ENCODE measurements at places on chromosomes 16 and 17.

DNA sequence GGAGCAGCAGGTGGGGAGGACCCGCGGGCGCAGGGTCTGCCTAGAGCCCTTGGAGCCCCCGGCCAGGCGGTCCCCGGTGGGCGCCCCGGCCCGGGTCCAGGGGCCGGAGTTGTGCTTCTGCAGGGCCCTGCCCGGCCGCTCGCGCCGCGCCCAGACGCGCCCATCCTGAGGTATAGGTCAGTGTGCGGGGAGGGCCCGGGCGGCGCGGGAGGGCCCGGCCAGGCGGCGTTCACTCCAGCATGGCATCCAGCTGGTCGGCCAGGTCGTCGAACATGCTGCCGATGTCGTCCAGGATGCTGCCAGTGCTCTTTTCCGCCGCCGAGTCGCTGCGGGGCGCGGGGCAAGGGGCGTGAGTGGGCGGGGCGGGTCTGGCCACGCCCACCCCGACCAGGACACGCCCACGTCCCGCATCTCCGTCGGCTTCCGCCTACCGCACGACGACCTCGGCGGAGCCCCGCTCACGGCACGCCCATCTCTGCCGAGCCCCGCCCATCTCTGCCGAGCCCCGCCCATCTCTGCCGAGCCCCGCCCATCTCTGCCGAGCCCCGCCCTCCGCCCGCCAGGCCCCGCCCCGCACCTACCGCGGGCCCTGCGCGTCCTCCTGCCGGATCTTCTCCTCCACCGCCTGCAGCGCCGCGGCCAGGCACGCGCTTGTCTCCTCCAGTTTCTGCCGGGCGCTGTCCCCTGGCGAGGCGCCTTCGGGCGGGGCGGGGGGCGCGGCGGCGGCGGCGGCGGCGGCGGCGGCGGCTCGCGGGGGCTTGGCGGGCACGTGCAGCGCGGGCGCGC lies 17.9 kb downstream of the CASKIN1 start:
- no peak for DNase-seq

GRCh38 chr17:58666858-58667267 lies 25.0 kb downstream of the TEX14 start:
- no peak for DNase-seq

DNA sequence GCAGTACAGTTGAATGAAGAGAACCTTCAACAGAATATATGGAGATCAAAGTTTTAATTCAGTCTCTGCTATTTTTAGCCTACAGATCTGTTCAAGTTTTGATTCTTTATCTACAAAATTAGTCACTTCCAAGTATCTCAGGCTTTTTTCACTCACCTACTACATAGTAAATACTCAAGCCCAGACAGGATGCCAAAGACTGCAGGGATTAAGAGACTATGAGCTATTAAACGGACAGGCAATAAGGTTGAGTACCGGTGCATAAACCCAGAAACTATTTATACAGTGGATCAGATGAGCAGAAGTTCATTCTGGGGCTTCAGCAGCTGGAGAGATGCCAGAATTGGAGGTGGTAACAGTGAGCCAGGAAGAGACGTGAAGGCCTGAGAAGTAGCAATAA lies 18.7 kb upstream of the OR3A1 start:
- DNase-seq: no peak

DNA sequence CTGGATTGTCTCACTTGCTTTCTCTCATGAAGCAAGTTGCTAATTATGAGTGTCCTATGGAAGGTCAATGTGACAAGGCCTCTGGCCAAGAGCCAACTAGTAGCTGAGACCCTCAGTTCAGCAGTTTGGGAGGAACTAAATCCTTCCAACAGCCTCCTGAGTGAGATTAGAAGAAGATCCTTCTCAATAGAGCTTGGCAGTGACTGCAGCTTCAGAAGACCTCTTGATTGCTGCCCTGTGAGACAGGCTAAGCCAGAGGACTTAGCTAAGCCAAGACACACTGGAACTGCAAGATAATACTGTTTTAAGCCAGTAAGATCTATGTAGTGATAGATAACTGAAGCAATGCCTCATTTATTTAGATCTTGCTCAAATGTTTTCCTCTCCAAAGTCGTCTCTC lies 34.3 kb downstream of the PCTP start:
- no peak for DNase-seq

DNA sequence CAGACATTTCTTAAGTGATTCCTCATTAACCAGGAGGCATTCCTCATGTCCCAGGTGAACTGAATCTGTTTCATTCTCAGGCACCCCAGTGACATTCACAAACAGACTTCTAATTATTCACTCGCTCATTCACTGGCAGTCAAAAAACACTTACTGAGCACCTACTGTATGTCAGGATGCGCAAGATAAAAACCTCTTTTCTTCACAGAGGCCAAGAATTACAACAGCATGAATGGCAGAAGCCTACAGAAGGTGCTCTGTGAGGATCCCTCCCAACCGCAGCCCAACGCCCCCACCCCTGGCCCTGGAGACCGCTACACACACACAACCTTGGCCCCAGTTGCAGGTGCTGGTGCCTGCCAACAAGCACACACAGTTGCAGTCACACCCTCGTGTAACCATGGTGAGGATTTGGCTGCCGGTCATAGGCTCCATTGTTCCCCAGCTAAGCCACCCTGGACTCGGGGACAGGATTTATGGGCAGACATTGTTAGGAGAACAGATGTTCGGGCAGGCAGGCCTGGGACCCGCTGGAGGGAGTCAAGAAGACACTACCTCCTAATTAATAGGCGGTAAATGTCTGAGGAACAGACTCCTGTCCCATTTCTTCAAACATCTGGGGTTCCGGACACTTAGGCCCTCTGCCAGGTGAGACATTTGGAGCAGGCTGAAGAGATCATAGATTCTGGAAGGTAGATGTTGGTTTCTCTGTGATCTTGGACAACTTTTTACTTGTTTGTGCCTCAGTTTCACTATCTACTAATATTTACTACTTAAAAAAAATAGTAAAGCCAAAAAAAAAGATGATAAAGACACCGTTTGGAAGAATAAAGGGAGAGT lies 43.2 kb downstream of the CUEDC1 start:
- DNase-seq: peak; percentile 61

GRCh38 chr17:9928601-9929333 lies 23.7 kb upstream of the RCVRN start:
- peak; percentile 66 for DNase-seq

All from H54 (cell line).